ENCODE measurements at places on chromosomes 7 and 10.

GRCh38 chr7:30159698-30160143 is 24.9 kb downstream of the MTURN start:
- DNase-seq, result no peak

DNA sequence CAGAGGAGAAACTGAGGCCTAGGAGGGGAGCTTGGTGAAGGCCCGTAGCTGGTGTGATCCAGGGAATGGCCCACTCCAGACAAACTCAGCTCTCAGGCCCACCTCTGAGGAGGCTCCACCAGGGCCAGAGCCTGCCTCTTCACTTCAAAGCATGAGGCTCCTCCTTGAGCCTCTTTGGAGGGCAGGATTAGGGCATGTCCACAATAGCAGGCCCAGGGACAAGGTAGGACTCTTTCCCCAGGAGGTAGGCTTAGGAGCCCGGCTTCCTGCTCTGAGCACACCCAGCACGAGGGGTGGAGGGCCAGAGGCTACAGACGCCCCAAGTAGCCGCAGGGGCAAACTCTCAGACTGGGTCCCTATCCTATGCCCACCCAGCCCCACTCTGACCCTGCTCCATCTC is 164.6 kb upstream of the ZMIZ1 start:
- no peak for DNase-seq

DNA sequence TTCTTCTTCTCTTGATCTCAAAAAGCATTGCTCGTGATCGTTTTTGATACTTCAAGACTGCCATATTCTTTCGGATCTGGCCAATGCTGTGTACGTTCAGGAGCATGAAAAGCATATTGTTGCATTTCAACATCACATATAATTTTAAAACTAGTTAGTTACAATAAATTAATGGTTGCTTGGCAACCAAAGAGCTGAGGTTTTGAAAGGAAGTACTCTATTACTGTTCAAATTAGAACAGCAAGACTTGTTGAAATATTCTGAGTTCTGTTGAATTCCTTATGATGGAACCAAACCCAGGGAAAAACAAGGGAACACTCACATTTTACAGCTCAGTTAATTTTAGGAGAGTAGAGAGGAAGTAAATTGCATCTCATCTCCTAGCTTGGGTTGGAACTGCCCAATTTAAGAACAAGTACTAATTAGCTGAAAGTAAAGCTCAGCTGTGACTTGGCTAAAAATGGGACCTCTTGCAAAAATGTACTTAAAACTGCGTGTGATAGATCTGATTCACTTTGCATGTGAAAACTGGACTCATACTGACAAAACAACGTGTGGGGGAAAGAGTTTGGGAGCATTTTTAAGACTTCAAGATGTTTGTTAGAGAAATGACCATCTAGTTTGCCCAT is 21.2 kb downstream of the OR9A2 start:
- DNase-seq, result no peak

DNA sequence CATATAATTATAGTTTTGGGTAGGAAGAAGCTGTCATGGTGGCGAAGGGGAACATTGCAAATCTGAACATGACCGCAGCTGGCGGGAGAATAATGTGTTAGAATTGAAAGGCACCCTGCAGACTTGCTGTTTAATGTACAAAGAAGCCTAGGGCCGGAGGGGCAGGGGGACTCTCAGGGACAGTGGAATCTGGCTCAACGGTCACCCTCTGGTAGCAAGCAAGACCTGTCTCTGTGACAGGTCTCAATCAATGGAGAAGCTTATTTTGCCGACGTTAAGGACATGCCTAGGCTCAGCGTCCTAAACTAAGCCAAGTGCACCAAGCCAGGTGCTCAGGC is 177.3 kb downstream of the NSUN6 start:
- DNase-seq, result no peak

- DNase-seq, result no peak
These were observed 113.6 kb upstream of the ADAM12 start for GRCh38 chr10:126501828-126502227.

- no peak for DNase-seq
These were observed 35.5 kb upstream of the IKZF1 start for GRCh38 chr7:50268990-50269389.

GRCh38 chr7:121262221-121262620 is 66.6 kb upstream of the WNT16 start:
- no peak for DNase-seq

DNA sequence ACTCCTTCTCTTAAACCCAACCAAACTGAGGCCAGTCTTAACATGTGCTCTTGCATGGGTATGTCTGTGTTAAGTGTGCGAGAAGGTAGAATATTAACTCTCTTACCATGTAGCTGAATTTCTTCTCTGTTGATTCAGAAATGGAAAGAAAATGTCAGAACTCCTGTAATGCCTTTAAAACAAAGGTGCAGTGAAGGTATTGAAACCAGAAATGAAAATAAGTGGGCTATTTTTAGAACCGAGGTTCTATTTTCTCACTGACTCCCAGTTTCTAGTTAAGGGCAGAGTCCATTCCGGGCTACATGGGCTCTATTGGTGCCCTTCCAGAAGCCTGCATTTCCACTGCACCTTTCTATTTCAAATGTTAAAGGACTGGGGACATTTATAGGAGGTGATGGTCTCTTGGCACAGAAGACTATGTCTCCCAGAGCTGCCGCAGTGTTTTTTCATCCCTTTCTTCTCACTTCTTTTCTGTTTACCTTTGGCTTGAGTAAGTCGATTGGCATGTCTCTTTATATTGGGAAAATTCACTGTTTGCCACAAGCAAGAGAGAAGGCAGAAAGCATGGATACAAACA is 174.9 kb downstream of the LRMDA start:
- DNase-seq, result no peak

- DNase-seq, result no peak
These were observed 27.9 kb upstream of the FRAT2 start for GRCh38 chr10:97362310-97363033.
